ENCODE measurements at places on chromosomes 5 and 9.

- DNase-seq, result no peak
These were observed 42.4 kb upstream of the AIF1L start for GRCh38 chr9:131053896-131054295.

DNA sequence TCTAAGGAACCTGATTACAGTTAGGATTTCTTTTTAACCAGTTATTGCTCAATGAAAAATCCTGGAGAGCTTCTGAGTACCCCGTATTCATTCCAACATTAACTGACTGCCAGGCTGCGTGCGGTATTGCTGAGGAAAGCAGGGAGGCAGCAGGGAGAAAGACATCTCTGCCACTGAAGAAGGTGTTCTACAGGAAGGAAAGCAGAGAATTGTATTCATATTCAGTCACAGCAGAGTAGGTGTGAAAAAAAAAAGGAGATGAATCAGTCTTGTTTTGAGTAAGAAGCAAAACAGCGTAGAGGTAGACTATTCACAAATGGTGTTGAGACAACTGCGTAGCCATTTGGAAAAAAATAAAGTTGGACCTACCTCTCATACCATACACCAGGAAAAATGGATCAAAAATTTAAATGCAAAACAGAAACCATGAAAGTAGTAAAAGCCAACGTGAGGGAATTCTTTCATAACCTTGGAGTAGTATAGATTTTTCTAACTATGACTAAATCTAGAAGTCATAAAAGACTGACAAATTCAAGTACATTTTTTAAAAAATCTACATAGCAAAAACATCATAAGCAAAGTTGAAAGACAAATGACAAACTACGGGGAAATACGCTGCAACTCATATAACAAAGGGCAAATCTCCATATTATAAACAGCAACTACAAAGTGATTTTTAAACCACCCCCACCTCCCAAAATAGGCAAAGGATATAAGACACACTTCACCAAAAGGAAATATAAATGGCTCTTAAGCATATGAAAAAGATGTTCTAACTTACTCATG lies 9.9 kb upstream of the NR4A3 start:
- DNase-seq, result no peak

DNA sequence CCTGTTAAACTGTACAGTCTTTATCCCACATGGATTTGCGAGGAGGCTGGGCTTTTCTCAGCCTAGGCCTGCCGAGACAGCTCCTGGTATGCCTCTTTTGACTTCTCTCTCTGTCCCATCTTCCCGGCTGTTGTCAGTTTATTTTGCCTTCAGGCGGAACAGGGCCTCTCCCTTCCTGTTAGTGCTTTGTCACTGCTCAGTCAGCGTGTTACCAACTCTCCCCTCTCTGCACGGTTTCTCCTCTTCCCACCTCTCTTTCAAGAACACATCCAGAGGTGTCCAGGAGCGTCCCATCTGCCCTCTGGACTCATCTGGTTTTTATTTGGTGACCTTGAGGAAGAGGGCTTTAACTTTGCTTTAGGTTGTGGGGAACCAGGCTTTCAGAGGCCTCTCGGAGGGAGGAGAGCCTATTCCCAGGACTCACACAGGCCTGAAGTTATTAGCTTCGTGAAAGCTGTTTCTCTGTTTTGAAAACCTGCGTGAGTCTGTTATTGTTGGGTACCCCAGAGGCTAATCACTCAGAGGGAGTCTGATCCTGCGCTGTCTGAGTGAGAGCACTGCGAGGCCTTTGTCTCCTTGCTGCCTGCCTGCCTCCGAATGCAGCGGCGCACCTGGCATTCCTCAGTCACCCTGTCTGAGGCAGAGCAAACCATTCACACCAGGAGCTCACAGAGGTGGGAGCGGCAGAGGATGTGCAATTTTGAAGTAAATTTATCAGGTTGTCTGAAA lies 234.4 kb upstream of the MPDZ start:
- DNase-seq, result no peak

DNA sequence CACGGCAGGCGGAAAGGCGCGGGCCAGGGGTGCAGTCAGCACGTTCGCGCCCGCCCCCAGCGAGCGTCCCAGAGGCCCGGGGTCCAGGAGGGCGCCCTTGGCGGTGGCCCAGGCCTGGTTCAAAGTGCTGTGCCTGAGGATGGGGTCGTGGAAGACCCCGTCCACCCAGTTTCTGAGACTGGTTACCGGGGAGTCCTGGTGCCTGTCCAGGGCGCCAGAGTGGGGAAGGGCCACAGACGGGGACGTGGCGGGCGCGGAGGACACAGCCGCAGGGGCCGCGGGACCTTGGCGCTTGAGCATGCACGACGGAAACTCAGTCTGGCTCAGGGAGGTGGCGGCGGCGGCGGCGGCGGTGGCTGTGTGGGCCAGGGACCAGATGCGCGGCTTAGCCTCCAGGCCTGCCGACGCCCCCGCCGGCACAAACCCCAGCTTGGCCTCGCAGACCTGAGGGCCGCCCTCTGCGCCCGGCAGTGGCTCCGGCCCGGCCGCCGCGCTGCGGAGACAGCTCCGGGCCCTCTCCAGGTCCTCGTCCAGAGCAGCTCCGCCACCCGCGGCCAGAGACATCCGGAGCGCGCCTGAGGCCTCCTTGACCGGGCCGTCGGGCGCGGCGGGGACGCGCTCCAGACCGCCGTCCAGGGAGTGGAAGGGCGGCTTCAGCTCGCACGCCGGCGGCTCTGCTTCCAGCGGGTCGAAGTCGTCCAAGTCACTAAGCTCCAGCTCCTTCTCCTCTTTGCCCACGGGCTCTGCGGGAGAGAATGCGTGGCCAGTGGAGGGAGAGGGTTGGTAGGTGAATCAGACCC lies 4.5 kb downstream of the IRX4 start:
- DNase-seq, result no peak

GRCh38 chr9:72949918-72950325 lies 2.9 kb downstream of the ALDH1A1 start:
- DNase-seq, result no peak

GRCh38 chr5:134510970-134511795 lies 14.3 kb upstream of the JADE2 start:
- peak; percentile 52 for DNase-seq

GRCh38 chr5:87752362-87752761 lies 339.6 kb upstream of the CCNH start:
- DNase-seq, result no peak

DNA sequence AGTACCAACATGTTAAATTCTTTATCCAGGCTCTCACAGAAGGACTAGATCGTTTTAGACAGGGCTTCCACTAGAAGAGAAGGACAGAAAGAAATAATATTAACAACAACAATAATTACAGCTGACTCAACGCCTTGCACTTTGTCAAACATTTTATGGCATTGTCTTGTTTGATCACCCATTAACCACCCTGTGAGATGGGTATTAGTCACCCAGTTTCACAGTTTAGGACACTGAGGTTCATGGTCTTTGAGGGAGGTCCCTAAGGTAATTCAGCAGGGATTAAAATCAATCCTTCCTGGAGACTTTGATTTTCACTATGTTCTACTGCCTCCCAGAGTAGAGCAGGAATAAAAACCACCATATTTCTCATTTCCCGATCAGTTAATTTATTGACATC lies 51.4 kb upstream of the BNC2 start:
- DNase-seq, result no peak

DNA sequence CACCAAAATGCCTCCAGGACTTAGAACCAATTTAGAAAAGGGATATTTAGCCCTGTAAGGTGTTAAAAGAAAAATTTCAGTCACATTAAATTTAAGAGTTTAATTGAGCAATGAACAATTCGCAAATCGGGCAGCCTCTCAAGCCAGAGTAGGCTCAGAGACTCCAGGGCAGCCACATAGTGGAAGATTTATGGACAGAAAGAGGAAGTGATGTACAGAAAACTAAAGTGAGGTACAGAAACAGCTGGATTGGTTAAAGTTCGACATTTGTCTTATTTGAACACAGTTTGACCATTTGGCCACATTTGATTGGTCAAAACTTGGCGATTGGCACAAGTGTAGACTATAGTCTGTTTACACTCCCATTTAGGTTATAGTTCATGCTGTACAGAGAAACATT lies 525.9 kb upstream of the ZNF608 start:
- no peak for DNase-seq

DNA sequence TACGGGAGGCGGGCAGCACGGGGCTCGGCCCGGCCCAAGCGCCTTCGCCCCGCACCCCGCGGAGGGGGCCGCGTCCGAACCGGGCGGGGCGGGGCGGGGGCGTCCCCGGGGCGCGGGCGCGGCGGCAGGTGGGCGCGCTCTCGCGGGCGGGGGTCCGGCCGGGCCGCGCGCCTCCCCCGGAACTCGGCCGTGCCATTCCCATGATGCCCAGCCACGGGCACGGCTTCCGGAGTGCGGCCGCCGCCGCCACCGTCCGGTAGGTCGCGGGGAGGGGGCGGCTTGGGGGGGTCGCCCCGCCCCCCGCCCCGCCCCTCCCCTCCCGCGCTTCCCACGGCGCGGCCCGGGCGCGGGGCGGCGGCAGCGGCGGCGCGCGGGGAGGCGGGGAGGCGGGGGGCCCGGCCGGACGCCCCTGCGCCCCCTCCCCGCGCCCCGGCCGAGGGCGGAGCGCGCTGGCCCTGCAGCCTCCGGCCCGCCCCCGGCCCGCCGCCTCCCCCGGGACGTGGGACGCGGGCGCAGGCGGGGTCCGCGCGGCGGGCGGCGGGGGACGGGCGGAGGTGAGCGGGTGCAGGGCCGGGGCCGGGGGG lies at the start of gene PPP1R26:
Gene PPP1R26, plus strand, starts transcription at position 314 of the 584 bp plus-strand sequence. CDS start 4,729 bp downstream, outside the sequence.
- DNase-seq, result no peak

- no peak for DNase-seq
These were observed 93.1 kb downstream of the CDK5RAP2 start for GRCh38 chr9:120486835-120487234.

DNA sequence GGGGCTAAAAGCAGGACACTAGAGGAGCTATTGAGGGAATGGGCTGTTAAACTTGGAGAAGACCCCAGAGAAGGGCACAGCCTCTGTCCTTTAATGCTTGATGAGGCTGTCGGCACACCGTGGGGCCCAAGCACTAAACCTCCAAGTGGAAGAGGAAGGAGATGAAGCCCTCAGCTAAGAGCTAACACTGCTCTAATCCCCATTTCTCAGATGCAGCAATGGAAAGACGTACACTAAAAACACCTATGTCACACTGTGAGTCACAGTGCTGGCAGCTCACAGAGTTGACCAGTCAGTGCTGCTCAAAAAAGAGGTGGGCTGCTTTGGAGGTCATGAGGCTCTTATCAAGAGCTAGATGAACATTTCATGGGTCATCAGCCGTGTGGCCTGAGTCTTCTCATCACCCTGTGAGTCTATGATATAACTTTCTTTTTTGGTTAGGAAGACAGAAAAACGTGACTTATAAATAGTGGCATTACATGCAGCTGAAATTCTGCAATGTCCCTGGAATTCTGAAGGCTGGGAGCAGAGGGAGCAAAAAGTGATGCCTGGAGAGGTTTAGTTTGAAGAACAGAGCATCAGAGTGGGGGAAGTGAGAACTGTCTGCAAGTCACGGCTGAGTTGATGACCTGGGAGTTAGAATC lies 21.5 kb downstream of the TNFSF8 start:
- DNase-seq, result no peak

DNA sequence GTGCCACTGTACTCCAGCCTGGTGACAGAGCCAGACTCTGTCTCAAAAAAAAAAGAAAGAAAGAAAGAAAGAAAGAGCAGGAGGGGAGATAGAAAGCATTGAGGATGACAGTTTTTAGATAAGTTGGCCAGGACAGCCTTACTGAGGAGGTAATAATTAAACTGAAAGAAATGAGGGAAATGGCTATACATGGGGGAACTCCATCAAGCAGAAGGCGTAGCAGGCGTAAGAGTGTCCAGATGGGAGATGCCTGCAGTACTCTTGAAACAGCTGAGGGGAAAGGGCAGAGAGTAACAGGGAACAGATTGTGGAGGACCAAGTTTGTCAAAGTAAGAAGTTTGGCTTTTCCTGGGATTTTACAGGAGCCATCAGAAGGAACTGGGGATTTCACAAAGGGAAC lies 57.5 kb downstream of the HMGCS1 start:
- DNase-seq, result no peak

GRCh38 chr9:14198841-14199455 lies 115.0 kb downstream of the NFIB start:
- no peak for DNase-seq

DNA sequence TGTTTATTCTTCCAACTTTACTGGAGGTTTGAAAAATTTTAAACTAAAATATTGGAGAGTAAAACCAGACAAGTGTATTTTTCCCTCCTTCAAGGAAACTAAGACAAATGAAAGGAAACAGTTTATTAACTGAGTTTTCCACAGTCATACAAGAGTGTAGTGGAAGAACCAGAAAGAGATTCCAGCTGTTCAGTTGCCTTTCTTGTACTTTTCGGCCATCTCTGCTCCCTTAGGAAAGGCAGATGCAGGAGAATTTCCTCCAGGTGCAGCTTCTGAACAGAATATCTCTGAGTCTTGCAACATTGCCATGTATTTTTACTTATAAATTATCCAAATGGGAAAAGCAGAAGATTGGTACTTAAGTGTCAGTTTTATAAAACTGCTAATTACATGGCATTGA lies 217.1 kb downstream of the MAST4 start:
- no peak for DNase-seq

DNA sequence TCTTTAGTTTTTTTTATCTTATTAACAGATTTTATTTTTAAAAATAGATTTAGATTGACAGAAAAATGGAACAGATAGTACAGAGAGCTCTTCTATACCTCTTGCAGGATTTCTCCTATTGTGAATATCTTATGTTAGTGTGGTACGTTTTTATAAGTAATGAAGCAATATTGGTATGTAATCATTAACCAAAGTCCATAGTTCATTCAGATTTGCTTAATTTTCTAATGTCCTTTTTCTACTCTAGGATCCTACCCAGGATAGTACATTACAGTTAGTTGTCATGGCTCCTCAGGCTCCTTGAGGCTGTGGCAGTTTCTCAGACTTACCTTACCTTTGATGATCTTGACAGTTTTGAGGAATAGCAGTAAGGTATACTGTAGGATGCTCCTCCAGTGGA lies 30.4 kb downstream of the PPP2R2B start:
- DNase-seq, result no peak

- no peak for DNase-seq
These were observed 151.3 kb downstream of the EBF1 start for GRCh38 chr5:158948376-158948886.

DNA sequence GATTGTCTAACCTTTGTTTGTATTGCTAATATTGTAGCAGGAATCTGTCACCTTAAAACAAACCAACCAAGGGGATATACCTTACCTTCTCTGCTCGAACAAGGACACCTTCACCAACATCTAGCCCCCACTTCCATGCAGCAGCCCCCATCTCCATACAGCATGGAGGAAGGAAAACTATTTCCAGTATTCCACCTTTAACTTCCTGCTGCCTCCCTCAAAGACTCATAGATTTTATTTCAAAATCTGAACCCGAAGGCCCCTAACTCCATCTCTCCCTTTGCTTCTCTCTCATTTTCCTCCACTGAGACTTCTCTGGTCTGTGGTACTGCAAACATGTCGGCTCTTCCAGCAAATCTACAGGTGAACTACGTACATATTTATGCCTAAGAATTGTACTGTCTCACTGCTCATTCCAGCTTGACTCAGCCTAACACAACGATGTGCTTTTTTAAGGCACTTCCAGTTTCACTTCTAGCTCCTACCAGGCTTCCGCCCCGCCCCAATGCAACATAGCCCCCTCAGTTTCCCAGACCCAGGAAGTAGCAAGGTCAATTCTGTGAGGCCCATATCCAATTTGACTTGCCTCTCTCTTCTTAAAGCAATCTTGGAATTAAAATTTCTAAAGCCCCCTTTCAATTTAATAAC lies 70.7 kb upstream of the RNF38 start:
- peak; percentile 55 for DNase-seq

All from activated CD4-positive, alpha-beta T cell treated with anti-CD3 and anti-CD28 coated beads, Interleukin-2, amount 50 U/mL, for 4 hours (primary cell).